CD4-positive, alpha-beta T cell treated with Interleukin-10 for 1 hour (primary cell): ENCODE measurements at places on chromosomes 1 and 21.

GRCh38 chr1:21700094-21700493, 30.9 kb upstream of the RAP1GAP start:
- no peak for DNase-seq

DNA sequence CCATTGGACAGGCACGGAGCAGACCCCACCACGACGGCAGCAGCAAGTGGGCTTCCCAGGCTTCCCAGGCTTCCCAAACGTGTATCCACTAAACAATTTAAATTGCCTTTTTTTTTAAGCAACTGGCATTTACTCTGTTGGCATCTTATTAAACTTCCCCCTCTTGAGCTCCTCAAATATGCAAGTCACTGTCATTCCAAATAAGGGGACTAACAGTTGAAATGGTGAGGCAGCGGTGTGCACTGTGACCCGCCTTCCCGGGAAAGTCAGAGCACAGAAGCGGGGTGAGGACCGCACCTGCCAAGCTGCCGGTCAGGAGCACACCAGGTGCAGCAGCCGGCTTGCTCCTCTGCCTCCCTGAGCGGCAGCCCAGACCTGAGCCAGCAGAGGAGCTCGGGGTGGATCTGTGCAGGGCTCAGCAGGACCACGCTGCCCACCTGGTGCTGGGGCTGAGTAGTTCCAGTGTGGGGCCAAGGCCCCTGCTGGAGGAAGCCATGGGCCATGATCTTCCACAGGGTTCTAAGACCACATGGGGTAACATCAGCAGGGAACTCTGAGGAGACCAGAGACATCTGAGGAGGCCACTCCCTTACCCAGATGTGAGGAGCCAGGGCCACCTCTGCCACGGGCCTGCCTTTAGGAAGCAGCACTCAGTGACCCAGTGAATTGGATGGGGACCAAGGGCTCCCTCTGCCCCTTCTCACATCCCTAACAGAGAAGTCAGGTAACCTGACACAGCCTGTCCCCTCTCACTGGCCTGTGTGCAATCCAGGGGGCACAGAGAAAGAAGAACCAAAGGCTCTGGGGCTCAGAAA, 245.4 kb downstream of the NPHP4 start:
- DNase-seq, result no peak

GRCh38 chr1:152654110-152654509, 9.1 kb upstream of the LCE2D start:
- DNase-seq, result peak; percentile 47

GRCh38 chr1:175887981-175888428, 144.6 kb upstream of the TNR start:
- DNase-seq, result peak; percentile 1

GRCh38 chr1:19552291-19553010, 67.1 kb upstream of the CAPZB start:
- no peak for DNase-seq

- DNase-seq, result no peak
Measured at GRCh38 chr1:234495231-234495990, 16.4 kb upstream of the TARBP1 start.

GRCh38 chr1:22174446-22175220, 31.7 kb upstream of the WNT4 start:
- no peak for DNase-seq

- DNase-seq, result no peak
Measured at GRCh38 chr1:59290193-59290949, 6.5 kb upstream of the FGGY start.

- no peak for DNase-seq
Measured at GRCh38 chr1:195576641-195577040, 1031.6 kb downstream of the KCNT2 start.

GRCh38 chr21:25809013-25809412, 74.2 kb downstream of the GABPA start:
- no peak for DNase-seq

DNA sequence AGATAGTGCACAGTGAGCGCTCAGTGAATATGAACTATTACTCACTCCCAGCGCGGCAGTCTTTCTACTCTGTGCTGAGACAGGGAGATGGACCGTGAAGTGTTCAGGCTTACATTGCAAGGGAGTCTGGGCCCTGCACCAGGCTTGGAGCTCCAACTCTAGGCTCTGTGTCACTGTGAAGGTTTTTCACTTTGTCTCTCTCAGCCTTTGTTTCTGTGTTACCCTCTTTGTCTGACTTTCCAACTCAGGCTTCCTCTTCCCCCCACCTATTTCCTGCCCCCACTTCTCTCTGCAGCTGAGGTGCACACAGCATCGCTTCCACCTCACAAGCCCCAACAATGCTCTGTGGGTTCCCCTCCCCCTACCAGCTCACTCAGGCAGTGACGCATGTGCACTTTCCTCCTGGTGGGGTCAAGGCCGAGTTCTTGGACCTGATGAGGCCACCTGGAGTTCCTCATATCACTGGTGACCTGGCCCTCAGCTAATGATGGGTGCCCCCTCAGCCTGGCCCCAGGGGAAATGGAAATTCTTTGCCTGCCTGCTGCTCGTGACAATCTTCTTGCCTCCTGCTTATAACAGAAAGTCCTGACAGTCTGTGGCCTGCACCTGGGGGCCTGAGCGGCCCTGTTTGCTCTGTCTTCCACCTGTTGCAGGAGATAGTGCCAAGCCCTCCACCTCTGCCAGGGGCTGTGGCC, 1.1 kb upstream of the LCK start:
- peak; percentile 89 for DNase-seq

- no peak for DNase-seq
Measured at GRCh38 chr1:153353226-153353947, 4.3 kb upstream of the S100A9 start.

GRCh38 chr1:84250668-84251067, 50.8 kb upstream of the SAMD13 start:
- DNase-seq, result no peak

- DNase-seq, result no peak
Measured at GRCh38 chr1:152683846-152684245, 2.1 kb upstream of the LCE2B start.

DNA sequence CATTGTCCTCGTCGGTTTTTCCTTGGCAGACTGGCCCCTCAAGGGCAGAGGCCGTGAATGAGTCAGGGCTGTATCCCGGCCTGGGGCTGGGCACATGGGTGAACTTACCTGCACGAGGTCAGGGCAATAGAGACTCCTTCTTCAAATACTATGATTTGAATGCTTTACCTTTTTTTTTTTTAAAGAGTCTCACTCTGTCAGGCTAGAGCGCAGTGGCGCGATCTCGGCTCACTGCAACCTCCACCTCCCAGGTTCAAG, 5.0 kb downstream of the LAPTM5 start:
- DNase-seq, result no peak

DNA sequence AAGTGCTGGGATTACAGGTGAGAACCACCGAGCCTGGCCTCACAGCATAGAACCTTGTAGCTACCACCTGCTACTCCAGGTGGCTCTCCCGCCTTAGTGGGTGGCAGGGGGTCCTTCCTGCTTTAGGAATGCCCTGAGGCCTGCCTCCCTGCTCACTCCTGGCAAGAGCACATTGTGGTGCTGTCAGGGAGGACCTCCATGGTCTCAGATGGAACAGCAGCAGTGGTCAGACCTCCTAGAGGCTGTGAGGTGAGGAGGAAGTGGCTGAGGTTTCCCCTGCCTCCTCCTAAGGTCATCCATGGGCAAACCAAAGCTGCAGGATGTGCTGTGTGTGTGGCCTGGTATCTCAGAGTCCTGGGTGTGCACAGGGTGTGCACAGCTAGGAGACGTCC, 6.7 kb downstream of the SOX13 start:
- no peak for DNase-seq

DNA sequence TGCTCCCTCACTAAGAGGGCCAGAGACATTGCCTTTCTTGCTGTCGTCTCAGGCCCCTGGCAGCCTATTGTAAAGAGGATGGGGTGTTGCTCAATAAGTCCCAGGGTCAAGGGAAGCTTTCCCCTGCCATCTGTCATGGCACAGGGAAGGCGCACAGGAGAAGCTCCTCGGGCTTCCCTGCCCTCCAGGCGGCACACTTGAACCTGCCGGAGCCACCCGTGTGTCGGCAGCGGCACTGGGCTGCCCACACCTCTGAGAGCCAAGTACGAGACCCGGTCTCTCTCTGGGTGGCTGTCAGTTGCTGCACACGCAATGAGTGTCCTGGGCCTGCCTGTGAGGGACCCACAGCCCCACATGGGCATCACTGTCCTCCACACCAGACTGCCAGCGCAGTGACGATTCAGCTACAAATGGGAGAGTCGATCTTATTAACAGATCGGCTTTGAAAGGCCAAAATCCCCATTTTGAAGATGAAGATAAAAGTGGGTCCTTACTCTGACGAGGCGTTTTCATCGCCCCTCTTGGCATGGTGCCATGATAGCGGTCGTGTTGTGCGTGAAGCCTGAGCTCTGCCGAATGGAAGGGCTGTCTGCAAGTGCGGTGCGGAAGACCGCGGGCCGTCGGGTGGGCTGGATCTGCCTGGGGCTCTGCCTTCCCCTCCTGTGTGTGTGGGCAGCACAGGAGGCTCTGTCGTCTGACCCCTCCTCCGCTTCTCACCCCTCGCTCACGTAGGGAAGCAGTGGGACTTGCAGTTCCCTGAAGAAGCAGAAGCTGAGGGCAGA, 29.2 kb upstream of the PDXK start:
- no peak for DNase-seq

DNA sequence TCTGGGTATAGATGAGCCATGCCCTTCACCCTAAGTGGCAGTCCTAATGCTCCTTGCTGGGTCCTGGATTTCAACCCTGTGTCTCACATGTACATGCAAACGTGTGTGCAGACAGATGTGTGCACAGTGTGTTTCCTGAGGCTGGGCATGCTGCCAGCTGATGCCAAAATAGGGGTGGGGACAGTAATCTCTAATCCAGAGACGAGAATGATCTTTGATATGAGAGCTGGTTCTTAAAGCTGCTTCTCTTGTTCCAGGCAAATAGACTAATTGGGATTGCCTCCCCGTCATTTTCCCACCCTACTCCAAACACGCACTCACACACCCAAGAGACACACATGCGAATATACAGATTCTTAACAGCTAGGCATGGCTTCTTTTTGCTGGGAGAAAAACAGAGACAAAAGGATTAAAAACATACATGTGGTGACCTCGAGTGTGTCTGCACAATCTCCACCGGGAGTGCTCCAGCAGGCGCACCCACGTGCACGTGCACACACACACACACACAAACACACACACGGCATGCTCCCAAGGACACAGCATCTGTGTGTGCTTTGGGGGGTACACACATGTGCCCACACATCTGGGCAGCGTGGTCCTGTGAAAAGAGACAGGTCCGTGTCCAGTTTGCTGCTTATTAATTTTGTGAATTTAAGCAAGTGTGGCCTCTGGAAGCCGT, 102.1 kb upstream of the ZBTB40 start:
- no peak for DNase-seq

DNA sequence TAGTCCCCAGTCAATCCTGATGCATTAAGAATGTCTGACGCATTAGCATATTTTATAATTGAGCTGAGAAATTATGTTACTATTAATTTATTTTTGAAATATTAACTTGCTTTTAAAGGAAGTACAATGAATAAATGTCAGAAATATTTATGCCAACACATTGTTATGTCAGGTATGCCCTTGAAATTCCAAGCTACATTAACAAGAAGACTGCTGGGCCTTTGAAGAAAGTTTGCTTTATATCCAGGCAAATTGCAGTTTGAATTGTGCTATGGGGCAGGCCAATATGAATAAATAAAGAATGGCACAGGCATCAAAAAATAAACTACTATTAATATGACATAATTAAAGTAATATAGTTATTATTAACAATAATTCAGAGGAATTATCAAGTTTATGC, 1391.3 kb downstream of the PLA2G4A start:
- no peak for DNase-seq

DNA sequence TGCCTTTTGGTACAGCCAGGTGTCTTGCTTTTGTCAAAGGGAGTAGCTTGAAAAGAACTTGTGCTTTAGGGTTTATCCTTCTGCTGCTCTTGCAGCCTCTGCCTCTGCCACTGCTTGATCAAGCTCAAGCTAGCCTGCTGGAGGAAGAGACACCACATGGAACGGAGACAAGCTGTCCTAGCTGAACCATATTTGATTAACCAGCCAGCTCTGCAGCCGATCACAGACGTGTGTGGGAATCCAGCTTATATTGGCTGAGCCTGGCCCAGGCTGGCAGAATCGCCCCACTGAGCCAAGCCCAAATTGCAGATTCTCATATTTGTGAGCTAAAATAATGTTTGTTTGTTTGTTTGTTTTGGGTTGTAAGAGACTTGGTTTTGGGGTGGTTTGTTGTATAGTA, 18.7 kb upstream of the FAM78B start:
- DNase-seq, result no peak

DNA sequence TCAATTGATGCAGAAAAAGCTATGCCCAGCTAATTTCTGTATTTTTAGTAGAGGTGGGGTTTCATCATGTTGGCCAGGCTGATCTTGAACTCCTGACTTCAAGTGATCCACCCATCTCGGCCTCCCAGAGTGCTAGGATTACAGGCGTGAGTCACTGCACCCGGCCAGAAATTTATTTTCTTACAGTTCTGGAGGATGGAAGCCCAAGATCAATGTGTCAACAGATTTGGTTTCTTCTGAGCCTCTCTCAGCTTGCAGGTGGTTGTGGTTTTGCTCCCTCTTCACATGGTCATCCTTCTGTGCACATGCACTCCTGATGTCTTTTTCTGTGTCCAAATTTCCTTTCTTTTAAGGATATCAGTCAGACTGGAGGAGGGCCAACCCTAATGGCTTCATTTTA, 35.6 kb downstream of the SHCBP1L start:
- no peak for DNase-seq

GRCh38 chr1:4089421-4090175, 189.5 kb upstream of the C1orf174 start:
- DNase-seq, result no peak

DNA sequence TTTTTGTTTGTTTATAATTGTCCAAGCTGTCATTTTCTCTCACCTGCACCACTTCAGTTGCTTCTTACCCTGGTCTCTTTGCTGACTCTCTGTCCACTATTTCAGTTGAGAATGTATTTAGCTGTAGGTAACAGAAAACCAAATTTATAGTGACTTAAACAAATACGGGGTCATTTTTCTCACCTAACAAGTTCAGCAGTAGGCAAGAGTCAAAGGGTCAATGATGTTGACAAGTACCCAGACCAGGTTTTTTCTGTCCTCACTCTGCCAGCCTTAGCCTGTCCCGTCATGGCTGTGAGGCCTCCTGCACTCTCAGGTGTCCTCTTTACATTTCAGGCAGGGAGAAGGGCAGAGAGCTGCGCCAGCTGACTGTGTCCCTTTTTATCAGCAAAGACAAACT, 11.8 kb downstream of the RIIAD1 start:
- DNase-seq, result no peak
